ENCODE measurements at places on chromosomes 3 and 15.

DNA sequence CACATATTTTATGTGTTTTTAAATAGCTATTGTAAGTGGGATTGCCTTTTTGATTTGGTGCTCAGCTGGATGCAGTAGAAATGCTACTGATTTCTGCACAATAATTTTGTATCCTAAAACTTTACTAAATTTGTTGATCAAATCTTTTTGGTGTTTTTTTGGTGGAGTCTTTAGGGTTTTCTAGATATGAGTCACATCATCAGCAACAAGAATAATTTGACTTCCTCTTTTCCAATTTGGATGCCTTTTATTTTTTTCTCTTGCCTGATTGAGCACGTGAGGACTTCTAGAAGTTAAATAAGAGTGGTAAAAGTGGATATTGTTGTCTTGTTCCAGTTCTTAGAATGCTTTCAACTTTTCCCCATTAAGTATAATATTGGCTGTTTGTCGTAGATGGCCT is 51.3 kb downstream of the TLNRD1 start:
- H3K27ac ChIP-seq = no peak overlapping the region
- DNase-seq = no peak
- H3K27me3 ChIP-seq = no peaks in the 10 kb centered on the region

DNA sequence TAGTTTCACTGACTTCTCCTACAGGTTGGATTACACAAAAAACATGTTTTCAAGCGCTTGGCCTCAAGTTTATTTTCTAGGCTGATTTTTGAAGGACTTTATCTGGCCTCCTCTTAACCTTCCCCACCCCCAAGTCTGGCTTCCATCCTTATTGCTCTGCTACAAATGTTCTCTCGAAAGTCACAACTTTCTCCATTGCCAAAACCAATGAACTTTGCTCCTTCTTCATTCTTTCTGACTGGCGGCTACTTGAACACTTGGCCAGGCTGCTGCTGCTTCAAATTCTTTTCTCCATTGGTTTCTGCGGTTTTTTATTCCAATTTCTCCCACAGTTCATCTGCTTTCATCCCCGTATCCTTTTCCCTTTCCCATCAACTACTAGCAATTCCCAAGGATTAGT is 106.6 kb downstream of the TOP2B start:
- H3K4me3 ChIP-seq = no peak overlapping the region
- no peaks in the 10 kb centered on the region for H3K36me3 ChIP-seq
- H3K27ac ChIP-seq = no peak overlapping the region
- DNase-seq = no peak
- no peaks in the 10 kb centered on the region for H3K27me3 ChIP-seq

DNA sequence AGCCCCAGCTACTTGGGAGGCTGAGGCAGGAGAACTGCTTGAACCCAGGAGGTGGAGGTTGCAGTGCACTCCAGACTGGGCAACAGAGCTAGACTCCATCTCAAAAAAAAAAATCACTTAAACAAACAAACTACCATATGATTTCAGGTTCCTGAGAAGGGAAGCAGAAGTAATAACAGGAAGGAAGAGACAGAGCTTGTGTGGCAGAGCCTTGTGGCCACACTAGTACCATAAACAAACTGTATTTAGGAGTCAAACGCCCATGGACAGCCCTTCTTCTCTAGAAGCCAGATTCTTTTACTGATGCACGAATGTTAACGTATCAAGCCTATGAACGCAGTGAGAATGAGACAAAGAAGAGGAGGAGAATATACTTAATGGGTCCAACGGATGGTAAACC is 12.0 kb downstream of the MTMR10 start:
- no peak for DNase-seq
- H3K4me3 ChIP-seq = no peak overlapping the region
- H3K27me3 ChIP-seq = no peaks in the 10 kb centered on the region
- H3K4me1 ChIP-seq = no peaks in the 10 kb centered on the region

- H3K4me1 ChIP-seq = no peaks in the 10 kb centered on the region
- no peaks in the 10 kb centered on the region for H3K27me3 ChIP-seq
- H3K27ac ChIP-seq = no peak overlapping the region
- no peaks in the 10 kb centered on the region for H3K36me3 ChIP-seq
- H3K4me3 ChIP-seq = no peak overlapping the region
Observed at GRCh38 chr3:182078316-182078715, 366.6 kb downstream of the SOX2 start.

GRCh38 chr15:89785064-89785773 is 9.1 kb downstream of the MESP2 start:
- no peak overlapping the region for H3K27ac ChIP-seq
- H3K4me3 ChIP-seq = no peak overlapping the region
- no peaks in the 10 kb centered on the region for H3K4me1 ChIP-seq
- no peaks in the 10 kb centered on the region for H3K36me3 ChIP-seq
- H3K27me3 ChIP-seq = no peaks in the 10 kb centered on the region

GRCh38 chr3:140203510-140203909 is 268.5 kb downstream of the CLSTN2 start:
- no peaks in the 10 kb centered on the region for H3K4me1 ChIP-seq
- no peak overlapping the region for H3K27ac ChIP-seq
- H3K27me3 ChIP-seq = no peaks in the 10 kb centered on the region
- no peak for DNase-seq
- peaks cover 1% of the 10 kb centered on the region for H3K36me3 ChIP-seq
- H3K4me3 ChIP-seq = no peak overlapping the region

DNA sequence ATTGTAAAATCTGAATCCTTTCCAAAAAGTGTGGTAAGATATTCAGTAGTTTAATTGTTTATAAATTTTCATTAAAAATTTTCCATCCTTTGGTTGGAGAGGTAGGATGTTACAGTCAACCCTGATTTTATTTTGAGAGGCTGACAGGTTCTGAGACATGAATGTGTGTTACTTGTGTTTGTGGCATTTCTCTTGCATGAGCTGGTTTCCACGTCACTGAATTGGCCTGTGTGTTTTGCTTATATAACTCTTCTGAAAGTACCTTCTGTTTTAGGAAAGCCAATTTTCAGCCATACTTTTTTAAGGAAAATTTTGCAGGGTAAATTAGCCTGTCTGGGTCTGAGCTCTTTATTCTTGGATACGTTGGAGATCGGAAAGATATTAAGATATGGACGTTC is 30.7 kb downstream of the PXYLP1 start:
- H3K27me3 ChIP-seq = no peaks in the 10 kb centered on the region
- H3K4me1 ChIP-seq = no peaks in the 10 kb centered on the region
- H3K4me3 ChIP-seq = no peak overlapping the region
- no peak for DNase-seq

- H3K4me3 ChIP-seq = no peak overlapping the region
- H3K4me1 ChIP-seq = no peaks in the 10 kb centered on the region
- H3K27me3 ChIP-seq = no peaks in the 10 kb centered on the region
Observed at GRCh38 chr15:98967096-98967495, 40.5 kb downstream of the PGPEP1L start.

- no peak overlapping the region for H3K27ac ChIP-seq
- no peak for DNase-seq
- no peaks in the 10 kb centered on the region for H3K27me3 ChIP-seq
- H3K36me3 ChIP-seq = no peaks in the 10 kb centered on the region
- no peak overlapping the region for H3K4me3 ChIP-seq
Observed at GRCh38 chr15:96350934-96351724, 20.6 kb downstream of the NR2F2 start.

DNA sequence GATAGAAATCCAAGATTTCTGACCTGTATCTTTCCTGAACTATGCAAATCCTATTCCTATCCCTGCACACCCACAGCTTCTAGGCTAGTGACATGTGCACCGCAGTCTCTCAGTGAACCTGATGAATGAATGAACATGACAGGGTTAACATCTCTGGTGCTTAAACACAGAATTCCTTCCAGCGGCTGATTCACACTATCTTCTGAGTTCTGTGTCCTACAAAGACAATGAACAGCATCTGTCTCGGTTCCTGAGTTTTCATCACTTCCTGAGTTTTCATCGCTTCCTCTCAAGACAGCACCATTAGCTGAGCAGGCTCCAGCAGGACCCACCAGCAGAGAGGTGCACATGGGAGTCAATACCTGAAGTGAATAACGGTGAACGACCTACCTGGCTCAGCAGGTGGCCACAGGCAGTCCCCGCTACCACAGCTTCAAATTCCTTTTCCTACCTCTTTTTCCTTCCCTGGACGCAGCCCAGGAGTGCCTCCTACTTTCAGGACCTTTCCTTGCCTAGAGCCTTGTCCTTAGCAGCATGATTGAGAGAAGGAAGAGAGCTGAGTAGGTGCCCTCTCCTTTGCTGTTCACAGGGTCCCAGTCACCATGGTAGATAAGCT is 113.5 kb downstream of the IGF2BP2 start:
- H3K27ac ChIP-seq = no peak overlapping the region
- no peak for DNase-seq
- no peaks in the 10 kb centered on the region for H3K27me3 ChIP-seq

- no peak overlapping the region for H3K27ac ChIP-seq
- no peak for DNase-seq
Observed at GRCh38 chr15:86743283-86743903, 663.7 kb downstream of the AGBL1 start.

DNA sequence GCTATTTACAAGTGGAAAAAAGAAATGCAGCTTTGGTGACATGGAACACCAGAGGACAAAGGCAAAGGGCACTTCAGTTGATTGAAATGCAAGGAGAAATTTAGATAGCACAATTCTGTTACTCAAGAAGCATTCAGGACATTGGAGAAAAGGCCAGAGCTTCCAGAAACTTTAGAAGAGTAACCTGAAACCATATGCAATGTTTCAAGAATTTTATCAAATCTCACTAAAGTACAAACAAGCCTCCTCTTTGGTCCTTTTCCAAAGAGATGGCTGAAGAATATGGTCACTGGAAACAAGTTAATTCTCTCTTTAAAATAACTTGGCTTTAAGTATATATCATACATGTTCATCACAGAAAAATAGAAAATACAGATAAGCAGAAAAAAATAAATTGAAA is 14.6 kb upstream of the LMOD3 start:
- H3K4me3 ChIP-seq = no peak overlapping the region
- DNase-seq = no peak
- no peak overlapping the region for H3K27ac ChIP-seq
- no peaks in the 10 kb centered on the region for H3K27me3 ChIP-seq
- no peaks in the 10 kb centered on the region for H3K36me3 ChIP-seq

DNA sequence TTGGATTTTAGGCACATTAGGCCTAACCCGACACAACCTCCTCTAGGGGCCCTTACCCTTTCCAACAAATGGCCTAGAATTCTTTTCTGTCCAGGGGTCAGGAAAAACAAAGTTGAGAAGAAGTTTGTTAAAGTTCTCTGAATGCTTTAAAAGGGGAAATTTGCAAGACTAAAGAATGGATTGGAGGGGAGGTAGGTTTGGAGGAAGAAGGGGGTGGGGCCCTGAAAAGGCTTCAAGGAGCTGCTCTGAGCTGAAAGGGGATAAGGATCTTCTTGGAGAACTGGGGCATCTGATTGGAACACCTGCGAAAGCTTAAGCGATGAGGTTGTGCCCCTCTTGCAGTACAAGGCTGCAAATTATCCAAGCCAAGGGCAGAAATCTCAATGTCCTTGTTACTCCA is 3.9 kb upstream of the SENP2 start:
- H3K4me1 ChIP-seq = no peaks in the 10 kb centered on the region
- no peaks in the 10 kb centered on the region for H3K27me3 ChIP-seq
- H3K27ac ChIP-seq = no peak overlapping the region
- no peak for DNase-seq

DNA sequence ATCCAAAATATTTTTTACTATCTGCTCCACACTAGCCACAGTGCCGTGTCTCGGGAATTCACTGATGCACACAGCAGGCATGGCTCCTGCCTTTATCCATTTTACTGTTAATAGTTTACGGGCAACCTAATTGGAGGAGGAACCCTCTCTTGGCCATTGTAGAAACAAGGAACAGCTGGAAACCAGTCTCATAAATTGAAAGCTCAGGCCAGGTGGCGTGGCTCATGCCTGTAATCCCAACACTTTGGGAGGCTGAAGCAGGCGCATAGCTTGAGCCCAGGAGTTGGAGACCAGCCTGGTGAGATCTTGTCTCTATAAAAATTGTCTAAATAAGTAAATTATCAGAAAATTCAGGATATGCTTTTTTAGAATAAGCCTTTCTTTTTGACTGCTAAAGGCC is 39.0 kb downstream of the IL5RA start:
- H3K4me3 ChIP-seq = no peak overlapping the region
- H3K27me3 ChIP-seq = no peaks in the 10 kb centered on the region
- no peaks in the 10 kb centered on the region for H3K4me1 ChIP-seq
- DNase-seq = no peak

DNA sequence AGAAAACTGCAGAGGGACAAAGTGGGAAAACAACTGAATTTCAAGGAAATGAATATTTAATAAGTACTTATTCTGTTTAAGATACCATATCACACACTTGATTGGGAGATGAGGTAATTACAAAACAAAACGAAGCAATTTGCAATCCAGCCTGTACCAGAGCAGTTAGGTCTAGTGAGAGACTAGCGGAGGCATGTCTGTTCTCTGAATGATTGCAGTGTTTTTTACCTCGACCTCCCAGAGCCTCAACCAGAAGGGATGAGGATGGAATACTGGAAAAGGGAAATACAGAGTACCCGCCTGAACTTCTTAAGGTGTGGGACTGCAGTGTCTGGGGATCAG is 59.5 kb downstream of the PIK3CB start:
- H3K27ac ChIP-seq = peak overlapping the region; percentile 72
- H3K4me1 ChIP-seq = peaks cover 10% of the 10 kb centered on the region
- H3K36me3 ChIP-seq = no peaks in the 10 kb centered on the region
- DNase-seq = no peak
- H3K27me3 ChIP-seq = no peaks in the 10 kb centered on the region

- no peak overlapping the region for H3K4me3 ChIP-seq
- no peak for DNase-seq
- H3K36me3 ChIP-seq = no peaks in the 10 kb centered on the region
- no peak overlapping the region for H3K27ac ChIP-seq
- no peaks in the 10 kb centered on the region for H3K27me3 ChIP-seq
- H3K4me1 ChIP-seq = no peaks in the 10 kb centered on the region
Observed at GRCh38 chr3:143658861-143659260, 189.4 kb downstream of the SLC9A9 start.

- H3K27me3 ChIP-seq = no peaks in the 10 kb centered on the region
- H3K36me3 ChIP-seq = no peaks in the 10 kb centered on the region
- DNase-seq = no peak
- no peak overlapping the region for H3K27ac ChIP-seq
- H3K4me3 ChIP-seq = no peak overlapping the region
Observed at GRCh38 chr3:38646062-38646461, 3.4 kb downstream of the SCN5A start.

GRCh38 chr3:170982733-170983132 is 43.8 kb downstream of the SLC2A2 start:
- H3K36me3 ChIP-seq = no peaks in the 10 kb centered on the region
- H3K4me3 ChIP-seq = no peak overlapping the region
- no peak overlapping the region for H3K27ac ChIP-seq
- H3K4me1 ChIP-seq = no peaks in the 10 kb centered on the region
- no peaks in the 10 kb centered on the region for H3K27me3 ChIP-seq

DNA sequence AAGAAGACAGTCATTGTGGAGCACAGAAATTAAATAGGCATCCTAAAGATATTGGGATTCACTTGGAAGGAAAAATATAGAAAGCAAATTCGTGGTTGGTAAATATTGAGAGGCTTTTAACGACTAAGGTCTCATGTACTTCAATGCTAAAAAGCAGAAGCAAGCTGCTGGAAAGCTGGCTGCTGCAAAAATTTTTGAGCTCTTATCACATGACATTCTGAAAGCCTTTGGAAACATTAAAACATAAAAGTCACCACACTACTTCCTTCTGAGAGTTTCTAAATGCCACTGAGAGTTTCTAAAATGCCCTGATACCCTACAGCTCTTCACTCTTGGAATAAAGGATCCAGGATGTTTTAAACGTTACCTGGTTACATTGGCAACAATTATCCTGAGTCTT is 39.0 kb upstream of the CBLB start:
- DNase-seq = no peak
- H3K4me3 ChIP-seq = no peak overlapping the region
- no peaks in the 10 kb centered on the region for H3K36me3 ChIP-seq
- H3K27me3 ChIP-seq = no peaks in the 10 kb centered on the region
- no peak overlapping the region for H3K27ac ChIP-seq

Data from aorta (tissue), 5 donors.